ENCODE measurements at places on chromosomes 12 and 14.

DNA sequence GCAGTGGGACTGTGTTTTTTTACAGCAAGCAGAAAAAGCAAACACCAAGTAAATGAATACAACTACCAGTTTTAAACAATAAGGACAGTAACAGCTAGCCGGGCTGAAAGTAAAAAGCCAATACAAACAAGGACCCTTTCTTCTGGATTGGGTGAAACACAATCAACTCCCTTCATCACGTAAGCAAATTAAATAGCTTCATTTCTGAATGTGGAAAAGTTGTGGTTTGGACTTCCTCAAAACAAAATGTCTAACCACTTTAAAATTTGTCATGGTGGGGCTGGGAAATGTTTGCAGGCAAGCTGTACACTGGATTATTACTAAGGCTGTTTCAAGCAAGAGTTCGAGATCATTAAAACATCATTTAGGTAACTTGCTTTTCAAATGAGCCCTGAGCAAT is 47.4 kb downstream of the TCHP start:
- no peak for DNase-seq

- no peak for DNase-seq
These were observed 33.9 kb upstream of the PPM1A start for GRCh38 chr14:60215127-60215444.

DNA sequence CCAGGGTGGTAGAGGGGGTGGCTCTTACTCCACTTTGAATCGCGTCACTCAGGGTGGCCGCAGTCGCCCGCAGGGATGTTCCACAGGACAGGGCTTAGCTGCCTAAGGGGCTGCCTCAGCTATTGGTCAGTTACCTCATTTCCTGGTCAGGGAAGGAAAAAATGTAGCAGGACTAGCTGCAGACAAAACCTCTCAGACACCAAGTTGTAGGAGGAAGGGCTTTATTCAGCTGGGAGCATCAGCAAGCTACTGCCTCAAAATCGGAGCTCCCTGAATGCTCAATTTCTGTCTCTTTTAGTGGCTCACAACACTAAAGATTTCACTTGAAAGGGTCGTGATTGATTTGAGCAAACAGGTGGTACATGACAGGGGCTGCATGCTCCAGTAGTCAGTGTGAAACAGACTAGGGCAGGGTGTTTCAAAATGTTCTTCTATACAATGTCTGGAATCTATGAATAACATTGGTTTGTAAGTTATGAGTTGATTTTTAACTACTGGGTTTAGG is 6.4 kb upstream of the CLEC6A start:
- no peak for DNase-seq

DNA sequence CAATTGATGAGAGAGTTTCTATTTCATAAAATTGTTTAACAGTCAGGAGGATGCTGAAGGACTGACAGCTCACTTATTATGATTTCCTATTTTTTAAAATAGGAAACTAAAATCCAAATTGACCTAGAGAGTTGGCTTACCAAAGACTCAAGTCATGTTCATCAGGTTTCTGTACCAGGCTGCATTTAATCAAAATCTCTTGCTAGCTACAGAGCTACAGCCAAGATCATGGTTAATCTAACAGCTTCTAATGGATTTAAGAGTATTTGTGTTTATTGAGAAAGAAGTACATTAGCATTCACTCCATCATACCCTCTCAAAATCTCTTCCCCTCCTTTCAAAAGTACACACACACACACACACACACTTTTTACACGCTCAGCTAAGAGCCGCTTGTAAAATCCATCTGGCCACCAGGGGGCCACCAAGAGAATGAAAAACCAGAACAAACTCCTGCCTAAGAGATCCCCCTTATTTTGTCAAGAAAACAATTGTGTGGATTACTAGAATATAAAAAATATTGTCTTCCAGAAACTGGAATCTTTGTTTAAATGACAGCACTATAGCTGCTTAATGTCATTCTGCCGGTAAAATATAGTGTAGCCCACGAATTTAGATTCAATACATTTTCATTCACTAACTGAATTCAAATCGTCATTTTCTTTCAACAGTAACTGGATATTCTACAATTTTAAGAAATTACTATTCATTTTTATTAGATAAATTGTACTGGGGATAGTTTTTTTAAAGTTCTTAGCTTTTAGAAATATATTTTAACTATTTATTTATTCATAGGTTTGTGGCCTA is 334.0 kb downstream of the BTG1 start:
- DNase-seq = peak; percentile 42

DNA sequence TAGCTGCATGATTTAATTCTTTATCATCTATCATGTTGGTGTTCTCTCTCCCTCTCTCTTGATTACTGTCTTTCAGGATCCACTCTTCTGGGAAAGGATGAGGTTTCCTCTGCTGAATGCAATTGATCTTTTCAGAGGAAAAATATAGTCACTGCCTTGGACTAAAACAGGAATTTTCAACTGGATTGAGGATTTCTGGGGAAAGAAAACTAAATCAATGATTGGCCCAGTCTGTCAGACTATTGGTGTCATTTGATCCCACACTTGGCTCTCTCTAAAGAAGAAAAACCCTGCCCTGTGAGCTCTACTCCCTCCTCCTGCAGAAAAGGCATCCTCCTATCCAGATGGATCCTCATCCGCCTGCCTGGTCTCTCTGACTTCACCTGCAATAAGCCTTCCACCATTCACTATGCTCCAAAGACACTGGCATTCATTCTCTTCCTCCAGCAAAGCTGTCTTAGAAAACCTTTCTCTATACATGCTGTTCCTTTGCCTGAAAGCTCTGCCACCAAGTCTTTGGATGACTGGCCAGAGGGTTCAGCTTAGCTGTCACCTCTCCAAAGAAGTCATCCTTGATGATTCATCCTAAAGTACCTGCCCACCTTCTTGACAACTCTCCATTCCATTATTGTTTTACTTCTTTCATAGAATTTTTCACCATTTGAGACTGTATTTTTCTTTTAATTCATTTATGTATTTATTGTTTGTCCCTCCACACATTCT is 127.7 kb upstream of the CAND1 start:
- no peak for DNase-seq

DNA sequence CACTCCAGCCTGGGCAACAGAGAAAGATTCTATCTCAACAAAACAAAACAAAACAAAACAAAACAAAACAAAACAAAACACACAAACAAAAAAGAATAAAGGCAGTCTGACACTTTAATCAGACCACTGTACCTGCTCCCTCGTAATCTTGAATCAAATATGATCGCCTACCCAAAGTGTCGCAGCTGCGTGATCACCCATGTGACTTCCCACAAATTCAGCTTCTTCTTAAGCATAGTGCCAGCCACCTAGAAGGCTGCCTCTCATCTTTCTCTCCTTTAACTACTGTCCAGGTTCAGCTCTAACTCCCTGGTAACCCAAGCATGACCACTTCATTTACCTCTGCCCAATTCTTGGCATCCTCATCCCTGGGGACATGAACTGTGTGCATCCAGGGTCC is 37.4 kb downstream of the FMNL3 start:
- no peak for DNase-seq

DNA sequence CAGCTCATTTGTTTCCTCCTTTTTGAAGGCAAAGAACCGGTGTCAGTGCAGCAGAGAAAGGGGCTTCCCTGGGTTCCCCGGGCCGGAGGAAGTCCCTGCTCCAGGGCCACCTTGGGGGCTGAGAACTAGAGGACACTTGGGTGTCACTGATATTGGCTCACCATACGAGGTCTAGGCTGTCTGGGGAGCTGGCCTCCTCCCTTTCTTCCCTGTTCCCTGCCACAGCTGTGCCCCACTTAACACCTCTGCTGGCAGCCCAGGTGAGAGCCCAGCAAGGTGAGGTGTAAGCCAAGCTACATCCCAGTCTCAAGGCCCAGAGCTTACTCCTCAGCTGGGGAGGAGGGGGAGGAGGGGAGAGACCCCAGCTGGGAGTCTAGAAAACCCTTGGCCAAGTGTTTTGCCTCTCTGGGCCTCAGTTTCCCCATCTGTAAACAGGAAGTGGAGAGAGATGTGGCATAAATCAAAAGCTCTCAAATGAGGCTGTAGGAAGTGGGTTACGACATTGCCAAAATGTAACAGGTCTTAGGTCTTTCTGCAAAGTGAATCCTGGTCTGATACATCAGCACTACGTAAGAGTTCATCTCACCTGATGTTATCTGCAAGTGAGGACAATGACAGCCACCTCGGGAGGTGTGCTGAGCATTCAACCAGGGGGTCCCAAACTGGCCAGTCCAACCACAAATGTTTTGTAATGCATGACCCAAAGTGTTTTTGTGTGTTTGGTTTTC is 25.5 kb downstream of the RASAL1 start:
- DNase-seq = no peak

DNA sequence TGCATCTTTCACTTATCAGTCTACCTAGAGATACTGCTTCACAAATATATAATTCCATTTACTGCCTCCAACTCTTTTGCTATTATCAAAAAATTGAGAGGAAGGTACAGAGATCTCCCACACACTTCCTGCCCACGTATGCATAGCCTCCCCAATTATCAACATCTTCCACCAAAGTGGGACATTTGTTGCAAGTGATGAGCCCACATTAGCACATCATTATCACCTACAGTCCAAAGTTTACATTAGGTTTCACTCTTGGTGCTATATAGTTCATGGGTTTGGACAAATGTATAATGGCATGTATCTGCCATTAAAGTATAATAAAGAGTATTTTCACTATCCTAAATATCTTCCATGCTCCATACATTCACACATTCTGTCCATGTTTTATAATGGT is 66.3 kb downstream of the SLC2A13 start:
- DNase-seq = no peak

- no peak for DNase-seq
These were observed 22.5 kb downstream of the SYNE2 start for GRCh38 chr14:63875311-63875710.

DNA sequence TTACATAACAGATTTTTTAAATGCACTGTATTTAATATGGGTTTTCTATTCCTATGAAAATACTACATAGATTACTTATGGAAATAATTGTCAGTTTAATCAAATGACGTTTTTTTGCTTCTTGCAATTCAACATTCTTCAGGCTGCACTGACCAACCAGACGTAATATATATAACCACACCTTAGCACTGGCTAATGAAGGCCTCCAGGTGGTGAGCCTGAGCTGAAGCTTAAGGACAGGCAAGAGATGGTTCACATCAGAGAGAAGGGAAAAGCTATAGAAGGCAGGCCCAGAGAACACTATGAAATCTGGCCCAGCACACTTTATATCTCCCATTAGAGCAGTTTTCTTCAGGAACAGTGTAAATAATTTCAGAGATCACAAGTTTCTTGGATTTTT is 2.8 kb upstream of the MDGA2 start:
- peak; percentile 3 for DNase-seq

DNA sequence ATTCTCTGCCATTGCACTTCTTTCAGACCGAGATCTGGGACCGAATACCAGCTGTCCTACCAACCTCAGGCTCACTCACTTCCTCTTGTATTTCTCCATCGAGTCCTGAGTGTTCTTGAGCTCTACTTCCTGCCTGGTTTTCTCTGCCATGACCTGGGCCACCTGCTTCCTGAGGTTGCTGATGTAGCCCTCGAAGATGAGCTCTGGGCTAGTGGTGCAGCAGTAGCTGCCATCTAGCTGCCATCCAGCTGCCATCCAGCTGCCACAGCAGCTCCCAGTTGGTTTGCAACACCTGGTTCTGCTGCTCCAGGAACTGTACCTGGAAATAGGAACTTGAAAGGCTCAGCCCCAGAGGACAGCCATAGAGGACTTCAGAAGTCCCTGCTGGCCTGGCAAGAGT is 15.0 kb upstream of the KRT73 start:
- DNase-seq = no peak

DNA sequence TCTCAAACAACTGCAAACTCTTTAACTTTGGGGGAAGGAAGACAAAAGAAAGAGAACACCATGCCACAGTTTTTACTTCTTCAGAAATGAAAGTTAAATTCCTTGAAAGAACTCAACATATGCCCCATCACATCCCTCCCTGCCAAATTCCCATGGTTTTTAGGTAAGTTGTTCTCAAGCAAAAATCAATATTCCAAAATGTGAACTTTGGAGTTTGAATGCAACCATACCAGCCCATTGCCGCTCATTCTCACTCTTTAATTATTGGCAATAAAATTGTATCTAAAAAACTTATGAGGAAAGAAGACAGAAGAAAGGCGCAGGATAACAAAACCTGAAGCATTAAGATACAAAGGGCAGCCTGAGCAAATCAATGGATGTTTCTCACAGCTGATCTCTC is 31.8 kb upstream of the CEP83 start:
- DNase-seq = no peak

GRCh38 chr12:52662918-52663229 is 10.9 kb upstream of the KRT2 start:
- no peak for DNase-seq

- no peak for DNase-seq
These were observed 193.9 kb downstream of the GPHN start for GRCh38 chr14:66701813-66702212.

DNA sequence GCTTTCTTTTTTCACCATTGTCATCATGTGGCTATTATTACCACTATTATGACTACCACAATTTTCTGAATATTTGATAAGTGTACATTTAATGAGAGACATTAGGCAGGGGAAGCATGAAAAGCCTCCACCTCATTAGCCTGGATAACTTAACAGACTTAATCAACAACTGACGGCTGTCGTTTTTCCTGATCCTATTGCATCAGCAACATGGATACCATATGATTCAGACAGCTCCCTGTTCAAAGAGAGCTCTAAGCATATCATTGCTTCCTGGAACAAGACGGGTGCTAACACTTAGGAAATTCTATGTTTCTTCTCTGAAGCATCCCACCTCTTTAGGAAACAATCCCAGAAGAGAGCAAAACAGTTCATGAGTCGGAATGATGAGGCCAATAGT is 765.2 kb downstream of the NOVA1 start:
- DNase-seq = no peak

- DNase-seq = no peak
These were observed 2.2 kb upstream of the DCD start for GRCh38 chr12:54650409-54650808.

DNA sequence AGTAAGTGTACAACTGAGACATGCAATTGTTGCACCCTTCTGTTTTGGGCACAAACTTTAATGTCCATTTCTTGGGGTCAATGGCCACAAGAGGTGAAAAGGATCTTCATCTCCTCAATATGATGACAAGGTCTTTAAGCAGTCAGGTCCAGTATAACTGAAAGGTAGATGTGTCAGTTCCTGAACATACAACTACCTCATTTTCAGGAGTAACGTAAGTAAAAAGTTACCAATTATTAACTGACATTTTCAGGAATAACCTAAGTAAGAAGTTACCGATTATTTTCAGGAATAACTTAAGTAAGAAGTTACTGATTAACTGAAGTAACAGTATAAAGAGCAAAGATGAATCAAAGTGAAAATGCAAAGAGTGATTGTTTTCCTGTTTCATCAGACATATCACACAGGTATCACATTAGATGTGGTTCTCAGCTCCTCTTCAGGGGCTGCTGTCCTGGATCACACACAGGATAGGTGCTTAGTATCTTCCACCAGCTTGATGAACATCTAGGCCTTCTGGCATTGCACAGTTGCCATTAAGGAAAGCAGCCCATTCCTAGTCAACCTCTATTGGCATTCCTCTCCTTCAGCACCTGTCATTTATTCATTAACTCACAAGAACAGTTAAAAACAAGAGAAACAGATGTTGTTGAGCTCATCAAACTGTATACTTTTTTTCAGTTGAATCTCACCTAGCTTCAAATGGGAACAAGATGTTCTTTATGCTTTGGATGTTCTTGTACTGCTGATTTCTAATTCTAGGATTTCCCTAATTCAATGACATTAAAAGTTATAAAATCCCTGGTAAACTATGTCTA is 200.0 kb downstream of the FOXG1 start:
- no peak for DNase-seq
